ENCODE measurements at places on chromosomes 1 and 21.

- peak; percentile 54 for DNase-seq
Observed at GRCh38 chr1:115469703-115470476, 131.8 kb upstream of the NGF start.

DNA sequence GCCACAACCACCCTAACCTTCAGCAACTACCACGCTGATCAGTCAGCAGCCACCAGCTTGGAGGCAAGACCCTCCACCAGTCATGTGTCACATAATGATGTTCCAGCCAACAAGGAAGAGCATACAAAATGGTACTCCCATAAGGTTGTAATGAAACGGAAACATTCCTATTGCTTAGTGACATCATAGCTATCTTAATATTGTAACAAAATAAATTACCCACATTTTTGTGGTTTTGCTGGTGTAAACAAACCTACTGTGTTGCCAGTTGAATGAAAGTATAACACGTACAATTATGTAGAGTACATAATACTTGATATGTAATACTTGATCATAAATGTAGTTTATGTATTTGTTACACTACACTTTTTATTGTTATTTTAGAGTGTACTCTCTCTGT, 1363.2 kb upstream of the ADGRL4 start:
- DNase-seq = no peak

- DNase-seq = no peak
Observed at GRCh38 chr1:164895026-164895912, 336.3 kb downstream of the PBX1 start.

DNA sequence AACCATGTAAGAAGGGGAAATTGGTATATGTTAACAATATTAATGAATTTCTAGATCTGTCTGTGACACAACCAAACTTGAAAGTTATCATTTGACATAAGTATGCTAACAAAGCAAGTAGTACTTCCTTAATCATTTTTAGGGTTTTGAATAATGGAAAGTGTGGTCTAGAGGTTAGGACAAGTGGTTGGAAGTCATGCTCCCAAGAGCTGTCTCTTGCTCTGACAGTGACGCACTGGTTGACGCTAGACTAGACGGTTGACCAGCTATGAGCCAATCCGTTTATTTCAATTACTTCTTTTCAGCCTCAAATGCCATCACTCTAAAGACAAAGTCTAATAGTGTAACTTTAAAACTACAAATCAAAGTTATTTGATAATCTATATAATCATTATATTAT, 20.7 kb upstream of the RGS1 start:
- no peak for DNase-seq

- DNase-seq = no peak
Observed at GRCh38 chr1:94702442-94702815, 117.7 kb upstream of the SLC44A3 start.

- DNase-seq = no peak
Observed at GRCh38 chr1:155083865-155084721, 5.5 kb downstream of the EFNA3 start.

- DNase-seq = peak; percentile 80
Observed at GRCh38 chr21:45136927-45137611, 62.7 kb downstream of the ADARB1 start.

DNA sequence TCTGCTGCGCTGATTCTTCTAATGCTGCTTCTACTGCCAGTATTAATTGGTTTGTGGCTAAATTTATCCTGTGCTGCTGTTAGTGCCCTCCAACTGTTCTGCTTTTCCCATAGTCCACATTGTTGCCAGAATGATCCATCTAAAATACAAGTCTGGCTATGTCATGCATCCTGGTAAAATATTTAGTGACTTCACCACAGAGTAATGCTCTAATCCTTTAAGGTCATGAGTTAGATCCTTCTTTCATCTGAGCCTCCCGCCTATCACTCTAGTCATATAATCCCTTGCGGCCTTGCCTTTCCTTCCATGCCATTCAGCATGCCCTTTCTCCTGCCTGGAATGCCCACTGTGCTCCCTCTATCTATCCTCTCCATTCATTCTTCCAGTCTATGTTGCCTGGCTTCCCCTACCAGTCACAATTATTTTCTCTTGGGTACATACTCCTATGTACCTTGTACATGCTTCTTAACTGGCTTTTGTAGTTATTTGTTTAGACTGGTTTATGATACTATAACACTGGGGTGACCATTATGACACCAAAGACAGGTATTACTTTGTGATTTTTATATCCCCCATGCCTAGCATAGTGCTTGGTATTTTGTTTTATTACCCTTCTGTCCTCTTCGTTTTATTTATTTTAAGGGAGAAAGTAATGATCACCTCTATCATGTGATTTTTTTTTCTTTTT, 144.0 kb downstream of the MAGI3 start:
- DNase-seq = no peak

DNA sequence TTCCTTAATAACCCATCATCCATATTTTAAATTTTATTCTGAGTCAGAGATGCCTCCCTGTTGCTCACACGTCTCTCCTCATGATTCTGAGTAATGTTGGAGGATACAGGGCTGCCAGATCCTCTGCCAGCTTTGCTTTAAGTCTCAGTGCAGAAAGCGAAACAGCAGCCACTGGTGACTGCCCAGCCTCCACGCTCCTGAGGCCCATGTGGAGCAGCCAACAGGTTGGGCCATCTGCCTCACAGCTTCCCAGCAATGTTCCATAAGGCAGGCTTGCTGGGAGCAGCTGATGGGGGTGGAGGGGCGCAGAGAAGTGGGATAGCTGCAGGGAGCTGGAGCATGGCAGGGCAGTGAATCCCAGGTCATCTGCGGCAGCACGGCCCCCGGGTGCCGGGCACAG, 104.2 kb downstream of the IGSF21 start:
- DNase-seq = no peak

DNA sequence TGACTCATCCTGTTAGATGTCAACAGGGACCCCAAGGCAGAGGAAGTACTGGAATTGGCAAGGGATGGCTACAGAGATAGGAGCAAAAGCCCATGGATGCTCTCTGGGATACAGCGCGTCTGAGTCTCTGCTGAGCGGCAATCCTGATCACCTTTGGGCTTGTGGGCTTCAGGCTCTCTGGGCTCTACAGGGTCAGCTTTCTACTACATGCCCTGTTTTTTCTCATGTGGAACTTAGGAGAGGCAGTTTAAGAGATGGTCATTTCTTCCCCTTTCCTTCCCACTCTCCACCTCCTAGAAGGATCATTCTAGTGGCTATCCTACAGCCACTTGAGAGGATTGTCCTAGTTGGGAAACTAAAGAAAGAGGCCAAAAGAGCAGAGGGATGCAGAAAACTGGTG, 1.3 kb downstream of the LINGO4 start:
- no peak for DNase-seq

DNA sequence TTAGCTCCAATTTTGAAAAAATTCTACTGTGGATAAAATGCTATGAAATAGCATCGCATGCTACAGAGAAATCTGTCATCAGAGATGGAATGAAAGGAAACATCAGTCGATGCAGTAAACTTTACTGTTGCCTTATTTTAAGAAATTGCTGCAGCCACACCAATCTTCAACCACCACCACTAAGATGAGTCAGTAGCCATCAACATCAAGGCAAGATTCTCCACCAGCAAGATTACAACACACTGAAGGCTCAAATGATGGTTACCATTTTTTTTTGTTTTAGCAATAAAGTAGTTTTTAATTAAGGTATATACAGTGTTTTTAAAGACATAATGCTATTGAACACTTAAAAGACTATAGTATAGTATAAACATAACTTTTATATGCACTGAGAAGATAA, 95.6 kb upstream of the JUN start:
- DNase-seq = no peak

DNA sequence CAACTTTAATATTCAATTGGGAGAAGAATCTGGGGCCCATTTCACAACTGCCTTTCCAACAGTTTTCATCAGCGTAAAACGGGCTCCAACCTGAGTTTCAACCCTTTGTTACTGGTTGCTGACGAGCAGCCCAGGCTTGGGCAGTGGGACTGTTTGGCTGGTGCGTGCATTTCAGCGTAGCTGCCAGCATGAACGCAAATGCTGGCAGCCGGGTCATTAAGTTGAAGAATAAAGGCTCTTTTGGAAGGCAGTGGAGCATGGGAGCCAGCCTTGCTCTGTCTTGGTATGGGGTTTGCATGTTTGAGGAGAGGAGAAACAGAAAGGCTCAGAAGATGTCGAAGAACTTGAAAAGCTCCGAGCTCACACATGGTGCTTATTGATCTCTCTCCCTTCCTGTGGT, 40.7 kb downstream of the WDR3 start:
- no peak for DNase-seq

- DNase-seq = no peak
Observed at GRCh38 chr1:48841966-48842365, 65.3 kb upstream of the BEND5 start.

DNA sequence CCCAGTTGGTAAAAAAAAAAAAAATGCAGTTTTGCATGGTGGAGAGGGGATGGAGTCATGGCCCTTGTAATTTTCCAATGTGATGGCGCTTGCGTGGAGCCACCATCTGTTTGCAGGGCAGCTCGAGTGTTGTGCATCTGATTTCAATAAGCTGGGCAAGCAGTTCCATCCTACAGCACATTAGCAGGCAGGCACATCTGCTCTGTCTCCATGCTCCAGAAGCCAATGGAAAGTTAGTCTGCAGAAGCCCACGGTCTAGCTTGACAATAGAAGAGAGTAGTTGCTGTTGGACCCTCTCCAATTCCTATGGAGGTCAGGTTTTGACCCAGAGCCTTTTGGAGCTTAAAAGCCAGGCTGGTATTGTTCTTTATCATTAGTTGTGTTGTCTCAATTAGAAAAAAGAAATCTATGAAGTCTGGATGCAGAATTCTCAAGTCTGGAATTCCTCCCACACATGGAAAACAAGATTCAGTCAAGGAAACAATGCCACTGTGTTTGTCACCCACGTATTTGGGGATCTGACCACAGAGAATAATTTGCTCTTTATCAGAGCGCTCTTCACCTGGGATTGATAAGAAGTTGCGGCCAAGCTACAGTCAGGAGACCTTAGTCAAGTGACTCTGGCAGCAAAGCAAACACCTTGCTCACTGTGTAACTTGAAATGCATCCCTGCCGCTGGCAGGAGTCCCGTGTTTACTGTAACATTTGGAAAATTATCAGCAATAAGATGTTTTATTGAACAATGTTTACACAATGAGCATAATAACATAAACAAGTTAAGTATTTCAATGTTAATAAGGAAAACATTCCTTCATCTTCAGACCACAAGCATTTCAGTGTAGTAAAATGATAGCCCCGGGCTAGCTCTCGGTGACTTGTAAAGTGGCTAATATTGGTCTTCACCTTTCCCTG, 20.7 kb downstream of the NGF start:
- DNase-seq = no peak

DNA sequence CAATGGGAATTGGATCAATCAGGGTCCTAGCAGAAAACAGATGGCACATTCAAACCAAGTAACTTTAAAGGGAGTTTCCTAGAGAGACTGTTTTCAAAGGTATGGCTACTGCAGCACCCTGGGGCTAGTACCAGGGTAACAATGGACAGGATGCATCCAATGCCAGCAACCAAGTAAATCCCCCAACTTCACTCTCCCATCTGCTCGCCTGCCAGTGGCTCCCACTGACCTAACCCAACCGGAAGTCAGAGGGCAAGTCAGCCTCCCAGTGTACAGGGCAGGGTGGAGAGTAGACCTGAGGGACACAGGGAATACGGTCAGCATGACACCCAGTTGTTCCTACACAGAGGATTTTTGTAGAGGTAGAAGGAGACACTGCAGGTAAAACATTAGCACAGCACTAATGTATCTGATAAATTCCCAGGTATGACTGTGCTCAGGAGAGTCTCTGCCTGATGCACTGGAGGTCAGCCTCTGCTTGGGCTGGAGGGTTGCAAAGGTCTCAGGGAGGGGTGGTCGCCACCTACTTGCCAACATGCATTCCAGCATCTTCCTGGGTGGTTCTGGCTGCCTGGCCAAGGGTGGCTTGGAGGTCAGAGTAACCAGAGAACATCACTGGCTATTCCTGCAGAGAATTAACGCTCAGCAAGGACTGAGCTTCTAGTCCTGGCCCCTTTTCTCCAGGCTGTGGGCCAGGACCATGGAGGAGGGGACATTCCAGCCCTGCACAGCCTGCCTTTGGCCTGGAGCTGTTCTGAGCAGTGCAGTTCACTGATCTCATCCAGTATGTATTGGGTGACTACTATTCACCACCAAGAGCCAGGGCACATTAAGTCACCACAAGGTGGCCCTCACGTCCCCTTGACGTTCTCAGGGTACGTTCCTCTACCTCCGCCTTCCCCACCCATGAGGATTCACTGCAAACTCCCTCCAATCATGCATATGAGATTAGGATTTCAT, 5.1 kb upstream of the GJA4 start:
- no peak for DNase-seq

- DNase-seq = no peak
Observed at GRCh38 chr1:116764906-116765862, 11.0 kb downstream of the CD2 start.

GRCh38 chr1:43324810-43325209, 12.8 kb upstream of the MPL start:
- no peak for DNase-seq

DNA sequence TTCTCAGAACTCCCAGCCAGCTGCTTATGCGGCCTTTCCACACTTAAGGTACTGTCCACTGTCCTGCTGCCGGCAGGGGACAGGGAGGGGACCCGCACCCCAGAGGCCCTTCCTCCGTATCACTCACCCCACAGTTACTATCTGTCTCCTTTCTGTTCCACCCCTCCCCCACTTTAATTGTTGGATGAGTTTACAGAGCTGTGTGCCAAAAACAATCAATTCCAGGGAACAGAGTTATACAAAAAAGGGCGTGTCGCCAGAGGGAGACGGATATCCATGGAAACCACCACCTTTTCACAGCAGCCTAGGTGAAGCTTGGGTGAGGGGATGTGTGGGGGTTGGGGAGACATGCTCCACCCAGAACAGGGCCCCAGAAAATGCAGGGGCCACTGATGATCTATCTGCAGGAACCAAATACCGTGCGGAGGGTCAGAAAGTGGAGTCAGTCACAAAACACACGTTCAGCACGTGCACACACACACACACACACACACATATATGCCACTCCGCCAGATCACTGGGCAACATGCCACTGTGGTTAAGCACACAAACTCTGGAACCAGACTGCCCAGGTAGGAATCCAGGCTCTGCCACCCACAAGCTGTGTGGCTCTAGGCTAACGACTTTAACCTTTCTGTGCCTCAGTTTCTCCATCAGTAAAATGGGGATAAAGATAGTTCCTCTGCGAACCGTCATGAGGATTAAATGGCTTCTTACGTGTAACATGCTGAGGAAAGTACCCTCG, 30.5 kb downstream of the CASZ1 start:
- DNase-seq = no peak

DNA sequence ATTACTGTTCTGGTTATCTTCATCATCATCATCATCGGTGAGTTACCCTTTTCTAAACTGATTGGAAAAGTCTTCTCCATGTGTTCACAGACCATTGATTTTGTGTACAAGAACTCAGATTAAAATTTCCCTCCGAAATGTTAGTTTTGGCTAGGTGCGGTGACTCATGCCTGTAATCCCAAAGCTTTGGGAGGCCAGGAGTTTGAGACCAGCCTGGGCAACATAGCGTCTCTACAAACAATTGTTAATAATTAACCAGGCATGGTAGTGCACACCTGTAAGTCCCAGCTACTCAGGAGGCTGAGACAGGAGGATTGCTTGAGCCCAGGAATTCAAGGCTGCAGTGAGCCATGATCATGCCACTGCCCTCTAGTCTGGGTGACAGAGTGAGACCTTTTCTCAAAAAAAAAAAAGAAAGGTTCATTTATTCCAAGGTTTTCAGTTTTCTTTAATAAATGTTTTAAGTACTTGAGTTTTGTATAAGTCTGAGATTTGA, 5.9 kb upstream of the PER3 start:
- DNase-seq = no peak
